ENCODE measurements at places on chromosomes 4 and X.

DNA sequence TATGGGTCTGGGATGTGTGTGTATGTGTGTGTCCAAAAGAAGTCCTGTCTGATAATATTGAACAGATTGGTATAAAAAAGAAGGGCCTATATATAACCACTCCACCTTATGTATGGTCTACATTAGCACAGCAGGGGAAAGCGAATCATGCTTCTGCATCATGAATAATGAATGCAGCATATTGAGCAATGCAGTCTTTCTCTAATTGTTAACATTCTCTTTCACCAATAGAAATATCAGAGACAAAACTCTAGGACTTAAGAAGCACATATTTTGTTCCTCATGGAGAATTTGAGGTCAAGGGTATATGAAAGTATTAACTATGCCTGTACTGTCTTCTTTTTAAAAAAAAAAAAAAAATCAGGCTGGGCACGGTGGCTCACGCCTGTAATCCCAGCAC lies 264.3 kb upstream of the NOCT start:
- DNase-seq: no peak

- DNase-seq: no peak
Observed at GRCh38 chrX:110954428-110955100, 141.4 kb upstream of the PAK3 start.

DNA sequence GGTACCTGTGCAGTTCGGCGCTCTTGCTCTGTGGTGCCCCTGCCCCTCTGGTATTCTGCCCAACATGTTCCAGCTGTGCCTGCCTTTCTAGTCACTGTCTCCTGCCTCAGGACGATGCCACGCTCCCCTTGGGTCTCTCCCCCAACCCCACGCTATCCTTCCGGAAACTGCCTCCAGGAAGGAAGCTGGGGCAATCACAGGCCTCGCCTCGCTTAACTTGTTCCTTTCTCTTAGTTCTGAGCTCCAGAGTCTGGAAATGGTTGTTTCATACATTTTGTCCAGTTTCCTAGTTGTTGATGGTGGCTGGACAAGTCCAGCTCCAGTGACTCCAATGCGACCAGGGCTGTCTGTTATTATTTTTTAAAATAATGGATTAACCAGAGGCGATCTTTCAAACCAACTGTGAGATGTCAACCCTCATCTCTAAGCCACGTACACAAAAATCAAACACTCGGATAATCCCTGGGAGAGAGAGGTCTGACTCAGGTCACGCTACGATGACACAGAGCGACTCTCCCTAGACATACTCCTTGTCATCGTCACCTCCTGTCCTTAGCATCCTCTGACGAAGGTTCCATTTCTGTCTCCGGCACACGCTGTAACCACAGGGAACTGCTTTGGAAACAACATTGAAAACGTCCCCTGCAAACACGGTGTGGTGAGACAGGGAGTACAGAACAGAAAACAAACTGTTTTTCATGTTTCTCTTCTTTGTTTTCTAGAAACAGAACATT lies 62.5 kb downstream of the ABLIM2 start:
- DNase-seq: no peak

DNA sequence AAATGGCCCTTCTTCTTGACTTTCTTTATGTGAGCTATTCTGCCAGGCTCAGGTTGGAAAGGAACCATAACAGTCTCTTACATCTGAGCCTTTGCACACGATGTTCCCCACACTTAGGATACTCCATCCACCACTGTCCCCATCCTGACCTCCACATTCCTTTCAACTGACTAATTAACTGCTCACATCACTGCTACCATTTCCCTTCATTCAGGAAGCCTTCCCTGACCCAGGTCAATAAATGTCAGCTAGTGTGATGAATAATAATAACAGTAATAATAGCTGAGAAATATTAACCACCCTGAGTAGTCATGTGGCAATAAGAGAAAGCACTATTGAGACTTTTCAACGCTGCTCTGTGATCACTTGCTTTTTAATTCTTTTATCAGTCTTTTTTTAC lies 291.7 kb downstream of the KCNIP4 start:
- DNase-seq: no peak

DNA sequence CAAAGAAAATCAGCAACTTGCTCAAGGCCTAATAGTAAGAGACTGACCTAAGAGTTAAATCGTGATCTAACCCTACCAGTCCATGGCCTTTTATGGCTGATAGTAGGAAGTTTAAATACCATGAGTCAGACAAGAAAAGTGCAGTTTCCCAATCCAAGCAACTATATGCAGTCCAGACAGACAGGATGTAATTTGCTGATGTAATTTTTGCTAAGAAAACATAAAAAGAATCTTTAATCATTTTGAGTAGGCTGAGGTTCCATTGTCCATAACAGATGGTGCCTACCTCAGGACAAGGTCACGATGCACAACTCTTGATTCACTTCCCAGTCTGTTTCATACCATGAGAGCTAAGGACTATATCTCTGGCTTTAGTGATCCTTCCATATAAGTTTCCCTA lies 317.5 kb upstream of the GRIA3 start:
- no peak for DNase-seq

DNA sequence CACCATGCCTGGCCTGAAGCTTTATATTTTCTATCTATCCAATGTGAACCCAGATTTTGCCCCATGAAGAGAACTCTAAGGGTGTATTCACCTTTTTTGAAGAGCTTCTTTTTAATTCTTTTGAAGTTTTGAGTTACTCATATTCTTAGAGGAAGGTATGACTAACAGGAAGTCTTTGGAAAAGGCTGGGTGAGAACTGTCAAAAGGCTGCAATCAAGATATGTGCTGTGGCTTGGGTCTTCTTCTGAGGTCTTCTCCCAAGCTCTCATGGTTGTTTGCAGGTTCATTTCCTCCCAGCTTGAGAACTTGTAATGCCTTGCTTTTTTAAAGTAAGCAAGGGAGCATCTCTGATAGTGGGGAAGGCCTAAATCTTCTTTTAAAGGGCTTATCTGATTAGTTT lies 3.1 kb upstream of the C4orf17 start:
- DNase-seq: no peak

- DNase-seq: no peak
Observed at GRCh38 chr4:19823781-19824180, 427.9 kb upstream of the SLIT2 start.

DNA sequence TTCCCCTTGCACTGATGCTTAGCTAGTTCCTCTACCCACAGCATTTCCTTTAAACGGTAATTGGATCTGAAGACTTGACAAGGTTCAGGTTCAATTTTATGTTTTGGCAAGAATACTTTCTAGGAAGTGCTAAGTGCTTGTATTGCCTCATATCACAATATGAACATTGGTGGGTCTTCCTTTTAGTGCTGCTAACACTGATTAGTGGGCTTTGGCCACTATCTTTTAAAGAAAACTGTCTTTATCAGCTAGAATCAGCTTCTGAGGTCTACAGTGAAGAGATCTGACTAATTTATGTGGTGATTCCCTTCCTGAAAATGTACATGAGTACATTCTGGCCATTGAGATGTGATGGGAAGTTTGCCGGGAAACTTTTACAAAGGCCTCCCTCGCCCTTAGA lies 316.7 kb upstream of the KLF3 start:
- DNase-seq: no peak

DNA sequence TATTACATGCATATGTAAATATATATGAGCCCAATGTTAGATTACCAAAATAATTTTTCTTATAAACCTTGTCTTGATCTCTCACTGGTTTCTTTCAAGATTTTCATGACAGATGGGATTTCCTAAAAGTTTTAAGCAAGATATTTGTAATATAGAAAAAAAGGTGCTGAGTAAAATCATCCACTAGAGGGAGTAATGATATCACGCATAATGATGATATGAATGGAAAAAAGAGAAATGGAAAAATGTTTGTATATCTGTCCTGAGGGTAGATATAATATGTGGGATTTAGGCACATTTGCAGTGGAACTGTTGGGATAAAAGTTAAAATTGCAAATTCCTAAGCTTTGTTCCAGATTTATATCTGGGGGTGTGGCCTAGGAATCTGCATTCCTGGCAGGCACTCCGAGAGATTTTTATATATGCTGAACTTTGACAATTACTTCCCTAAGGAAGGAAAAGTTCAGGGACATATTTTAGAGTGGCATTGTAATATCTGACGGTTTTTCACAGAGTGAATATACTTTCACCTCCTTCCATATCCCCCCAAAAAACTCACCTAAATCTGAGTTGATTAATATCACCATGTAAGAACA lies 60.5 kb downstream of the TMA16 start:
- no peak for DNase-seq

GRCh38 chrX:39626749-39627148 lies 471.0 kb downstream of the BCOR start:
- no peak for DNase-seq

GRCh38 chr4:151297170-151297569 lies 20.2 kb downstream of the PRSS48 start:
- no peak for DNase-seq

DNA sequence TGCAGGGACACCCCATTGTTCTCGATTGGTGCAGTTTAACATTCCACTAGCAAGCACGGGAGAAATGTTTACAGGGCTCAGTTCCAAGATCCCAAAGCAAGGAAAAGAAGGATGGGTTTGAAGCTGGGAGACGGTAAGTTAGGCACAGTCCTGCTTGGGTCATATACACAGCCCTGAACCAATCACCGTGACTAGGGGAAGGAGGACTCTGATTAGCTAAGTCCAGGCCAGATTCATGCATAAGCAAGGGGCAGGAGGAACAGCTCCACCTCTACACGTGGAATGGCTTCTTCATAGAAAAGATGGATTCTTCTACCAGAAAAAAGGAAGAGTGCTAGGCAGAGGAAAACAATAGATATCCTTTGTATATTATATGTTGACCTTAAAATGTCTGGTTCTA lies 11.0 kb upstream of the EXOC1L start:
- no peak for DNase-seq

GRCh38 chr4:39899291-39899690 lies 78.4 kb downstream of the PDS5A start:
- DNase-seq: no peak

- no peak for DNase-seq
Observed at GRCh38 chr4:35365186-35365585, 879.1 kb downstream of the ARAP2 start.

DNA sequence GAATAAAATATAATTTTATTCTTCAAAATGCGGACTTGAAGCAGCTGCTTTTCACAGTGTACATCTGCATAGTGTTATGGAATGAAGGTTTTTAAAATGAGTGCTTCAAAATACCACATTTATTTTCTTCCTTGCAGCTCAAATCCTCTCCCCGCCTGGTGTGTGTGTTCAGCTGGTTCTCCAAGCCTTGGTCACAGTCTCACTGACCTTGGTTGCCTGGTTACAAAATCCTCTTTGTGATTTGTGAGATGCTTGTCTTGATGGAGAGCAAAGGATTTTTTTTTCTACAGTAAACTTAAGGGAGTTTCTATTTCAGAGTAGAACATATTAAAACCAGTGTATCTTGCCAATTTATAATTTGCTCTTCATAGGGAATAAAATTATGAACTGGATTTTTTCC lies 139.2 kb downstream of the PCDH18 start:
- DNase-seq: peak; percentile 74

DNA sequence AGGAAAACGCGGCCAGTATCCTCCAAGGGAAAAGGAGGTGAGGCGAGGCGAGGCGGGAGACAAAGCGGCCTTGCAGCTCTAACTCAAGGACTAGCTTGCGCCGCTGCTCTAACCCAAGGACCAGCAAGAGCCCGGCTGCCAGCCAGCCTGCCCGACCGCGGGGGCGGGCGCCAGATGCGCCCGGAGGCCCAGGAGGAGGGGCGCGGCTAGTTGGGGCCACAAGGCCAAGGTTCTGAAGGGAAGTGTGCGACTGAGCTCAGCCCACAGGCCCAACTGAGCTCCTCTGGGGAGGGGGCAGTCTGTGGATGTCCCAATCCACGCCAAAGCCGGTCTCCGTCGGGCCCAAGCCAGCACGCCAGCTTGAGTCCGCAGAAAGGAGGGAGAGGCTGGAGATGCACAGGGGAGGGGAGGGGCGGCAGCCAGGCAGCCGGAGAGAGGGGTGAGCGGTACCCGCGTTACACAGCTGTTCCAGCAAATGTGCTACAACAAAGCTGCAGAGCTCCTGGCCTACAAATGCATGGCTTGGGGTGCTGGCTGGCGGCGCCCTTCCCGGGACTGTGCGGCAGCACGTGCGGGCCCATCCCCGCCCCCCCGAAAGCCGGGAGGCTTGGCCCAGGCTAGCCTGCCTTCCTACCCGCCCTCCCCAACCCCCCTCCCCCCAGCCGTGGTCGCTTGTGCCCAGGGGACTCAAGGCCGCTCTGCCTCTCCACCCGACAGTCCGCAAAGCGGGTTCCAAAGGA lies 637 bp downstream of the AMER1 start:
- no peak for DNase-seq

- no peak for DNase-seq
Observed at GRCh38 chr4:12846368-12846767, 637.8 kb downstream of the RAB28 start.

DNA sequence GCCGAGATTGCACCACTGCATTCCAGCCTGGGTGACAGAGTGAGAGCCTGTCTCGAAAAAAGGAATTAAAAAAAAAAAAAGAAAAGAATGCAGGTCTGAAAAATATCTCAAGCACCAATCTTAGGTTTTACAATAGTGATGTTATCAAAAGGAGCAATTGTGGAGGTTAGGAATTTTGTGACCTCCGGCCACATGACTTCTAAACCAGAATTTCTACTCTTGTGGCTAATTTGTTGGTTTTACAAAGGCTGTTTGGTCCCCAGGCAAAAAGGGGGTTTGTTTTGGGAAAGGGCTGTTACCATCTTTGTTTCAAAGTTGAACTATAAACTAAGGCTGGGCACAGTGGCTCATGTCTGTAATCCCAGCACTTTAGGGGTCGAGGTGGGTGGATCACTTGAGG lies 15.4 kb upstream of the ZNF41 start:
- DNase-seq: no peak

DNA sequence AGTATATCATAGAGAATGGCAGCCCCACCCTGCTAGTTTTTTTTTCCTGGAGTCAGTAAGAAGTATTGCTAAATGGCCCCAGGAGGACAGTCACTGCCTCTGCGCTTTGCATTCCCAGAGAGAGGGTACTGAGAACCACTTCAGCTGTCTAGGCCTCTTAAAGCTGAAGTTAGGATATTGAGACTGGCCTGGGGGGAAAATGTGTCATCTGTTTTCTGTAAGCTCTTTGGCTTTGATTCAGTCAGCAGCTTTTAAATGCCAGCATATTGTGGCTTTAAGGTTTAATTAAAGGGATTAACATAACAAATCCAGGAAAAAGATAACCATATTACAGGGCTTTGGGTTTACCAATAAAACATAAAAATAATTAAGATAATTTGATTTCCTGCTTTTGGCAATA lies 852.0 kb downstream of the PCDH18 start:
- DNase-seq: no peak

GRCh38 chrX:153684467-153685155 lies 3.1 kb upstream of the SLC6A8 start:
- DNase-seq: no peak
